Nephron progenitor cell (in vitro differentiated cells): ENCODE measurements at places on chromosomes 13 and 19.

DNA sequence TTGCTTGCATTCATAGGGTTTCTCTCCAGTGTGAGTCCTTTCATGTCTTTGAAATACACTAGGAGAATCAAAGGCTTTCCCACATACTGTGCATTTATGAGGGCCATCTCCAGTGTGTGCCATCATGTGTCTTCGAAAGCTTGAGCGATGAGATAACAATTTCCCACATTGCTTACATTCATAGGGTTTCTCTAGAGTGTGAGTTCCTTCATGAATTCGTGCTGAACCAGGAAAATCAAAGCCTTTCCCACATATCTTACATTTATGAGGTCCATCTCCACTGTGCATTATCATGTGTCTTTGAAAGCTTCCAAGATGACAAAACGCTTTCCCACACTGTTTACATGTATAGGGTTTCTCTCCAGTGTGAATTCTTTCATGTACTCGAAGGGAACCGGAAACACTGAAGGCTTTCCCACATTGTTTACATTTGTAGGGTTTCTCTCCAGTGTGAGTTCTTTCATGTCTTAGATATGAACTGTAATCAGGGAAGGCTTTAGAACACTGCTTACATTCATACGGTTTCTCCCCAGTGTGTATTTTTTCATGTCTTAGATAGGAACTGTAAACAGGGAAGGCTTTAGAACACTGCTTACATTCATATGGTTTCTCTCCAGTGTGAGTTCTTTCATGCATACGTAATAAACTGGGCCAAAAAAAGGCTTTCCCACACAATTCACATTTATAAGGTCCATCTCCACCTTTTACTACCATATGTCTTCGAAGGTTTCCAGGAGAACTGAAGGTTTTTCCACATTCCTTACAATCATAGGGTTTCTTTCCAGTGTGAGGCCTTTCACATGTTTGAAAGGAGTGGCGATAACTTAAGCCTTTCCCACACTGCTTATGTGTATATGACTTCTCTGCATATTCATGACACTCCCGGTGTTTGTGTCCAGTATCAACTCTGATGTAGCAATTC, 21.4 kb downstream of the ZNF44 start:
- no peak overlapping the region for H3K4me3 ChIP-seq
- H3K27me3 ChIP-seq = no peaks in the 10 kb centered on the region
- H3K27ac ChIP-seq = no peak overlapping the region

DNA sequence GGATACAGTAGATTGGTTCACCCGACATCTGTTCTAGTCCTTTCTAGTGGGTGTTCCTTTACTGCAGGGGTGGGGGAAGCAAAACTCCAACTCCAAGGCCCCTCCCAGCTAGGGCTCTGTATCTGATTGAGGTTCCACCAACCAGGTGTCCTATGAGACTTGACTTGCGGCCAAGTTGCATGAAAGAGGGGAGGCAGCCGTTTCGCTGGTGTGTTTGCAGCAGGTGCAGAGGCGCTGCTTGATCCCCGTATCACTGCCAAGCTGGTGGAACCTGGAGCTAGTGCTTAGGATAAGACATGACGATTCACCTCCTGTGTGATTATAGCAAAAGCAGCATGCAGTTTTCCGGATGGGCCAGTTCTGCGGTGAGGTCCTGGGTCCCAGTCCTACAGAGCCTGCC, 338.2 kb downstream of the UQCRFS1 start:
- H3K36me3 ChIP-seq = no peaks in the 10 kb centered on the region
- no peak for DNase-seq
- H3K4me3 ChIP-seq = no peak overlapping the region

- peaks cover 2% of the 10 kb centered on the region for H3K27me3 ChIP-seq
- H3K36me3 ChIP-seq = no peaks in the 10 kb centered on the region
- no peak for DNase-seq
- peaks cover 14% of the 10 kb centered on the region for H3K4me1 ChIP-seq
- peak overlapping the region; percentile 41 for H3K27ac ChIP-seq
Measured at GRCh38 chr13:72523049-72523448, 204.4 kb downstream of the MZT1 start.

DNA sequence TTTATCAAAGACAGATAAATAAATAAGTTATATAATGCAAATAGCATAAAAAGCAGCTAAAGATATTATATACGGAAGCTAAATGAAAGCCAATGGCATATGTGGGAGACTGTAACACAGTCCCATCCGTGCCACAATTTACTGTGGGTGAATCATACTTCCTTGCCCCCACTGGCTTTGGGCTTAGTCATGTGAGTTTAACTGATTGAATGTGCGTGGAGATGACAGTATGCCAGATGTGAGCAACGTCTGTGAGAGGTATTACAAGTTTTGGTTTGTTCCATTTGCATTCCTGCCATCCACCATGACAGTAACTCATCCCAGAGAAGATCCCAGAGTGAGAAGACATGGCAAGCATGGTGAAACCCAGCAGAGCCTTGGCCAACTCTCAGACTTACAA, 340.0 kb downstream of the SUCLA2 start:
- peaks cover 4% of the 10 kb centered on the region for H3K27me3 ChIP-seq
- no peak for DNase-seq
- no peak overlapping the region for H3K27ac ChIP-seq

DNA sequence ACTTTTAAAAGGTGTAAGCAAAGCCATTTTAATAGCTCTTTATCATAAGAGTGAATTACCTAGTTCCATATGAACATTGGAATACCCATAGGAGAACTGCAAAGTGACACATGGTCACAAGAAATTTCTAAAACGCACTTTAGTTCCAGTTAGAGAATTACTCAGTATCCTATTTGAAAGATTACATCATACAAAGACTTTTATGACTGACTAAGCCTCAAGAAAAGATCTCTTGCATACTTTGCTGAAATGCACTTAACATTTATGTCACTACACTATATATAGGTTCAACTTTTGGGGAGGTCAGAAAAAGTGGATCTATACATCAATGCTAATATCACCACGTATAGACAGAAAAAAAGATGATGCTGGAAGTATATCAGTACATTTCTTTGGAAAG, 7.1 kb downstream of the PCDH9 start:
- no peak for DNase-seq
- peak overlapping the region; percentile 23 for H3K4me3 ChIP-seq
- no peaks in the 10 kb centered on the region for H3K27me3 ChIP-seq
- H3K36me3 ChIP-seq = no peaks in the 10 kb centered on the region
- H3K4me1 ChIP-seq = peaks cover 16% of the 10 kb centered on the region
- no peak overlapping the region for H3K27ac ChIP-seq

DNA sequence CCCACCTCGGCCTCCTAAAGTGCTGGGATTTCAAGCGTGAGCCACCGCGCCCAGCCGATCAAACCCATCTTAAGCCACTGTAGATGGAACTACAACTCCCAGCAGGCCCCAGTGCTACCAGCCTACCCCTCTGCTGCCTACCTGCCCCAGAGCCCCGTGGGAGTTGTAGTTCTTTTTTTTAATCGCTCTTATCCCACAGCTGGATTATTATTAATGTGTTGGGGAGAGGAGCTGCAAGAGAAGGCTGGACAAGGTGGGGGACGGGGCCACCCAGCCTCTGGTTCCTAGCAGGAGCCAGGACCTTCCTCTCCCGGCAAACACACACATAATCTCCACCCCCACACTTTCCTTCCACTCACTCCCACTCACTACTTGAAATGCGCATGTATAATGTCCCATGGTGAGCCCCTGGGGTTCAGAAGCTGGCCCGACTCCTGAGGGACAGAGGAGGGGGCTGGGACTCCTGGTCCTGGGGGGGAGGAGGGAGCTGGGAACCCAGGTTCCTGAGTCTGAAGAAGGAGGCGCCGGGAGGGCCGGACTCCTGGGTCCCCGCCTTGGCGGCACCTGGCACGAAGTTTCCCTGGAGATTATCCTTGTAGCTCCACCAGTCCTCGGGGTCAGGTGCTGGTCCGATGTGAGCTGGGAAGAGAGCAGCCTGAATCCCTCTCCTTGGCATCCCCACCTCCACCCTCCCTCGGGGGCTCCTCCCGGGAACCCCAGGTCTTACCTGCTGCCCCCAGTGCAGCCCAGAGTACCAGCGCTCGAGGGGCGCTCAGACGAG, 958 bp downstream of the CA11 start:
- DNase-seq = peak; percentile 74
- no peaks in the 10 kb centered on the region for H3K36me3 ChIP-seq
- peaks cover 11% of the 10 kb centered on the region for H3K27me3 ChIP-seq

- H3K36me3 ChIP-seq = peaks cover 5% of the 10 kb centered on the region
- H3K27me3 ChIP-seq = peaks cover 6% of the 10 kb centered on the region
- no peak for DNase-seq
- H3K4me1 ChIP-seq = peaks cover 6% of the 10 kb centered on the region
Measured at GRCh38 chr13:40452741-40453334, 213.6 kb downstream of the FOXO1 start.

GRCh38 chr19:45385392-45386221, 15.2 kb upstream of the ERCC2 start:
- DNase-seq = no peak
- H3K36me3 ChIP-seq = no peaks in the 10 kb centered on the region
- no peak overlapping the region for H3K27ac ChIP-seq
- no peak overlapping the region for H3K4me3 ChIP-seq
- H3K27me3 ChIP-seq = peaks cover 52% of the 10 kb centered on the region

DNA sequence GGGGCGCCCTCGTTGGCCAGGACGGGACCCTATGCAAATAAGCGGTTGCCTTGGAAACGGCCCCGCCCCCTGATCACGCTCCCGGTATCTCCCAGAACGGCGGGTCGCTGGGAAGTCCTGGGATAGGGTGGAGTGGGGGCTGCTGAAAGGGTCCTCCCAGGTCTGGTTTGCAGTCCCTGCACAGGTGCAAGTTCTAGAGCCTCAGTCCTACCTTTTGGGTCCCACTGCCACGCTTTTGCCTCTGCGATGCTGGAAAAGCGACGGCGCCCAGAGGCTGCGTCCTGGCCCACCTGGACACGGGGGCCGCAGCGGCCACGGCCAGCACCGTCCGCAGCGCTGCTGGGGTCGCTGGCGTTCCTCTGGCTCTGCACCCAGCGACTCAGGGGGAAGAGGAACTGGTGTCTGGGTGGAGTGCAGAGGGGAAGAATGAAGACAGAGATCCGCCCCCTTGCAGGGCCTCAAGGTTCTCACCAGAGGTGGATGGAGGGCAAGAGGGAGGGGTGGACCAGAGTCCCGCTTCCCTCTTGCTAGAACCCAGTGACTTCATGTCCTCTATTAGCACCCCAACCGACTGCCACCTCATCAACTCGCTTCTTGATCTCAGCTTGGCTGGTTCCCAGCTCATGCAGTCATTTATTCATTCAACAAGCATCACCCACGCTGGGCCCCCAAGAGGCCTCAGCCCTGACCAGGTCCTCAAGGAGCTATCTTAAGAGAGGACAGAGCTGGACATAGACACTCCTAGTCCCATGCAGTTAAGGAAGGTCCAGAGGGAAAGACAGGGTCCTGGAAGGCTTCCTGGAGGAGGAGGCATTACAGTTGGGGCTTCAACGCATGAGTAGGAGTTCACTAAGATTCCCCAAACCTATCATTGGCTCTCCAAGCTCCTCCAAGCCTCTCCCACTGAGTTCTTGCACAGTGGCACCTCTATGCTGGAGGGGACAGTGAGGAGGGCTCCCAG, at the start of gene LRRC25:
LRRC25 (minus strand) TSS at position 381 of the 961 bp plus-strand sequence. CDS start 659 bp downstream, outside the sequence.
- H3K36me3 ChIP-seq = no peaks in the 10 kb centered on the region
- peaks cover 20% of the 10 kb centered on the region for H3K4me1 ChIP-seq
- peak within 1 kb of the TSS; percentile 56 for H3K4me3 ChIP-seq
